ENCODE measurements at places on chromosomes 5 and 9. TPM values are rescaled to one million over a fixed set of nuclear protein-coding genes. Genes with fewer than 3 reads are reported as not detected.

DNA sequence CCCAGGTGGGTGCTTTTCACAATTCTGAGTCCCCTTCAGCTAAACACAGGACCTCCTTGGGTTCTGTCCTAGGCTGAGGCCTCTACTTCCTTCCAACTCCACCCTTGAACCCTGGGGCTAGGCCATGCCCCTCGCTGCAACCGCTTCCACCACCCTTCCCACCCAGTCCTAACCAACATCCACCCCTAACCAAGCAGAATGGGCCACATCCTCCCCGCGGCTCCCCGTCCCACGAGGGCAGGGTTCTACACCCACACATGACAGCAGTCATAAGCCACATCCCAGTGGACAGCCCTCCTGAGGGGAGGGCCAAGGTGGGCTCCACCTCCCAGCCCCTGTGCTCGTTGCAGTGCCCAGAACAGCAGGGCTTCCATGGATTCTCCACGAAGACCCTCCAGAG is 65.8 kb downstream of the SHB start:
- H3K4me3 ChIP-seq = no peak overlapping the region
- H3K4me1 ChIP-seq = peaks cover 53% of the 10 kb centered on the region
- H3K36me3 ChIP-seq = no peaks in the 10 kb centered on the region

- H3K27me3 ChIP-seq = no peaks in the 10 kb centered on the region
- H3K27ac ChIP-seq = no peak overlapping the region
- DNase-seq = no peak
- H3K4me3 ChIP-seq = no peak overlapping the region
- H3K36me3 ChIP-seq = no peaks in the 10 kb centered on the region
Observed at GRCh38 chr5:174371600-174372094, 326.1 kb downstream of the NSG2 start.

DNA sequence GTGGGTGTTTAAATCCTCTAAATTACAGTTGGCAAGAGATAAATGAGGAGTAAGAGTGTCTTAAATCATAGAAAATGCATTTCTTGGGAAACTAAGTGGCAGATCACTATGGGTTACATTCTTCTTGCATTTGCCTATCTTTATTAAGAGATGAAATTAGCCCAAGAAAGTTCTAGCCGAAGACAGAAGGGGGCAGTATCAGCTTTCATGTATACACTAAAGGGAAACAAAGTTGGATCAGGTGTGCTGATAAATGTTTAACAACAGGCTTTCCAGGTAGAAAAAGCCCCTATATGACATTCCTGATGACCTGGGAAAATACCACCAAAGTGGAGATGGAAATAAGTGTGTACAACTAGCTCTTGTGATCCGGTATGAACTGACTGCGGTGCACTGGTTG is 81.9 kb upstream of the TLR4 start:
- no peaks in the 10 kb centered on the region for H3K4me1 ChIP-seq
- no peak overlapping the region for H3K4me3 ChIP-seq
- no peak overlapping the region for H3K27ac ChIP-seq
- no peak for DNase-seq
- no peaks in the 10 kb centered on the region for H3K27me3 ChIP-seq

GRCh38 chr9:131469356-131469755 is 33.4 kb upstream of the POMT1 start:
- no peaks in the 10 kb centered on the region for H3K27me3 ChIP-seq
- H3K4me1 ChIP-seq = no peaks in the 10 kb centered on the region
- H3K4me3 ChIP-seq = no peak overlapping the region
- H3K36me3 ChIP-seq = peaks cover 100% of the 10 kb centered on the region

DNA sequence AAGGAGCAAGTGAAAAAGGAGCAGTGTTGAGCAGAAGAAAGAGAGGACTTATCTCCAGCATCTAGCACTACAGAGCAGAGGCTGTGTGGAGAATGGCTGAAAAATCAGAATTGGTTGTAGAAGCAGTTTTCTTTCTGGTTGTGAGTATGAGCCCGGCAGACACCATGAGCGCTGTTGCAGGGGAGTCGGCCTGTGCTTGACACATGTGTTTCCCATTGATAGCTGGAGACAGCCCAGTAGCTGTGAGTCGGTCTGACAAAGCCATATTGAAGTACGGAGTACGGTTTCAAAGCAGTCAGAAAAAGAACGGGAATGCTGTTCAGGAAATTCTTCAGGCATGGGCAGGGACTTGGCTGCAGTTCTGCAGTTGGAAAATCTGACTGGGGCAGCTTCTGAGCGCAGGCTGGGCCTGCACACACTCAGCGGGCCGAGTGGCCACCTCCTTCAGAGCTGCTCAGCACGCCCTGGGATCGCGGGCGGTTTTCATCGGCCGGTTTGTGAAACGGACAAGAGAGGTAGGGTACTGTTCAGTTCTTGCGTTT is at the start of gene SGCD:
SGCD (plus strand) TSS at position 447 of the 542 bp plus-strand sequence.
- DNase-seq = peak; percentile 73
- H3K36me3 ChIP-seq = no peaks in the 10 kb centered on the region
- H3K4me3 ChIP-seq = peak within 1 kb of the TSS; percentile 44
- no peaks in the 10 kb centered on the region for H3K27me3 ChIP-seq
- H3K4me1 ChIP-seq = no peaks in the 10 kb centered on the region
- peak within 1 kb of the TSS; percentile 59 for H3K27ac ChIP-seq

- H3K27me3 ChIP-seq = no peaks in the 10 kb centered on the region
- H3K4me1 ChIP-seq = no peaks in the 10 kb centered on the region
- H3K27ac ChIP-seq = no peak overlapping the region
- no peaks in the 10 kb centered on the region for H3K36me3 ChIP-seq
- no peak for DNase-seq
Observed at GRCh38 chr9:113641100-113641885, 177.8 kb downstream of the RGS3 start.

DNA sequence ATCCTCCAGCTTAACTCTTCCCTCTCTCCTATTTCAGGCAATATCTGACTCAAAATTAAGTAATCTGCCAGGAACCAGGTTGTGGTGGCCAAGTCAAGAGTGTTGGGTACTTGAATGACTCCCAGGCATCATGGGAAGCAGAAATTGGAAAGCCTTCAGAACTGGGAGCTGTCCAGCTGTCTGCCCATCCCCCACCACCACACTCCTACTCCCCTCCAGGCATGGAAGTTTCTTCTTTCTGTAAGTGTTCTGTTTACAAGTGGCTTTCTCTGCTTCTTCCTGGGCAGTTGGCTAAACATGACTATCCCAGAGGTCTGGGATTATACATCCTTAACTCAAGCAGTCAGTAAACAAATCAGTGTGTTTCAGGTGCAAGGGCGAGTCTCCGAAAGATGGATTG is 14.6 kb upstream of the PBX3 start:
- no peaks in the 10 kb centered on the region for H3K4me1 ChIP-seq
- no peak for DNase-seq
- H3K27me3 ChIP-seq = no peaks in the 10 kb centered on the region
- no peaks in the 10 kb centered on the region for H3K36me3 ChIP-seq
- H3K4me3 ChIP-seq = no peak overlapping the region

GRCh38 chr9:20790721-20791120 is 106.7 kb downstream of the FOCAD start:
- H3K27ac ChIP-seq = no peak overlapping the region
- no peak overlapping the region for H3K4me3 ChIP-seq
- H3K27me3 ChIP-seq = no peaks in the 10 kb centered on the region
- H3K4me1 ChIP-seq = no peaks in the 10 kb centered on the region
- no peak for DNase-seq

DNA sequence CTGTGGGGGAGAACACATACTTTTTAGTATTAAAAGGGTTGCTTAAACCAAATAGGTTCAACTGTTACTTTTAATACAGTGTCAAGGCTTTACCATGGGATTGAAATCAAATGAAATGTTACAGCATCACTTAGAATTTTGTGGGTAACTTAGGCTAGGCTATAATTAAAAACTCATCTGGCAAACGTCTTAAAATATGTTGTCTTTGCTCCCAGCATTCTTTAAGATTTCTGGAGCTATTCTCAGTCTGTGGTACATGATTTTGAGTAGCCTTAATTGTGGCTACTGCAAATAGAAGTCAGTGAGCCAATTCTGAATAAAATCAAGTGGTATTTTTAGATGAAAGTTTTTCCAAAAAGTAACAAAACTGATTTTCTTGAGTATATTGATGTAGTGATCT is 30.7 kb downstream of the UHRF2 start:
- H3K36me3 ChIP-seq = no peaks in the 10 kb centered on the region
- DNase-seq = no peak
- no peak overlapping the region for H3K27ac ChIP-seq

DNA sequence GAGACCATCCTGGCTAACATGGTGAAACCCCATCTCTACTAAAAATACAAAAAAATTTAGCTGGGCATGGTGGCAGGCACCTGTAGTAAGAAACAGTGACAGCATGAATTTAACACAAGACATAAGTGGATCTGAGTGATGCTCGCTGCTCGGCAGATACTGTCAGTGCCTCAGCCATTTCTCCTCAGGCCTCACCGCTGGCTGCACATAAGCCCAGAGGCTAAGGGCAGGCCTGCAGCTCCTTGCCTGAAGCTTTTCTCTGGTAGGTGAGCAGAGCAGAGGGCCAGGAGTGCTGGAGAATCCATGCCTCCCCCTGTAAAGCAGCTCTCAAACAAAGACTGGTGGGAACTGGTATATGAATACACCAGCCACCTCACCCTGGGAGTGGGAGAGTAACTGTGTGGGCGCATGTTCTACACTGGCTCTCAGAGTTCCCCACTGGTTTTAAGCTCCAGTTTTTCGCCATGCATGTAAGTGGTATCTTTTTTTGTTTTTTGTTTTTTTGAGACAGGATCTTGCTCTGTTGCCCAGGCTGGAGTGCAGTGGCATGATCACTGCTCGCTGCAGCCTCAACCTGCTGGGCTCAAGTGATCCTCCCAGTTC is 10.3 kb upstream of the CD72 start:
- H3K4me3 ChIP-seq = no peak overlapping the region
- no peaks in the 10 kb centered on the region for H3K27me3 ChIP-seq
- H3K36me3 ChIP-seq = no peaks in the 10 kb centered on the region
- H3K27ac ChIP-seq = no peak overlapping the region

GRCh38 chr9:101618698-101619097 is 23.9 kb upstream of the PPP3R2 start:
- no peak overlapping the region for H3K4me3 ChIP-seq
- DNase-seq = no peak
- H3K4me1 ChIP-seq = no peaks in the 10 kb centered on the region
- no peak overlapping the region for H3K27ac ChIP-seq
- no peaks in the 10 kb centered on the region for H3K36me3 ChIP-seq
- no peaks in the 10 kb centered on the region for H3K27me3 ChIP-seq

- H3K27ac ChIP-seq = no peak overlapping the region
- DNase-seq = no peak
- H3K27me3 ChIP-seq = no peaks in the 10 kb centered on the region
- no peaks in the 10 kb centered on the region for H3K36me3 ChIP-seq
Observed at GRCh38 chr5:112691339-112691680, 46.4 kb upstream of the APC start.

DNA sequence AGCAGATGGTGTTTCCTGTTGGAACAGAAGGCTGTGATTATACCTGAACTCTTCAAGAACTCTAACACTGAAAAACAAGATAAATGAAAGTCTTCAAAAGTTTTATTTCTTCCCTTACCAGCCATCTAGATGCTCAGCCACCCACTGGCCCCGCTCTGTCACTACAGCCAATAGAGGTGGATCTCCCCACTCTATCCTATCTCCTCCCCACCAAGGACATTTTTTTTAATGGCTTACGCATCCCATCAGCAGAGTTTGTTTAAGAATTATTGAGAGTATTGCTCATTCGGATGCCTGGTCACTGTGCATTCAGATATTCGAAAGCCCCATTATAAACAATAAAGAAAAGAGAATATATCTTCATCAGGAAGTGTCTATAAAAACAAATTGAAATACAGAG is 159.4 kb downstream of the RASEF start:
- no peak overlapping the region for H3K27ac ChIP-seq
- H3K27me3 ChIP-seq = no peaks in the 10 kb centered on the region
- no peak for DNase-seq
- no peaks in the 10 kb centered on the region for H3K4me1 ChIP-seq

DNA sequence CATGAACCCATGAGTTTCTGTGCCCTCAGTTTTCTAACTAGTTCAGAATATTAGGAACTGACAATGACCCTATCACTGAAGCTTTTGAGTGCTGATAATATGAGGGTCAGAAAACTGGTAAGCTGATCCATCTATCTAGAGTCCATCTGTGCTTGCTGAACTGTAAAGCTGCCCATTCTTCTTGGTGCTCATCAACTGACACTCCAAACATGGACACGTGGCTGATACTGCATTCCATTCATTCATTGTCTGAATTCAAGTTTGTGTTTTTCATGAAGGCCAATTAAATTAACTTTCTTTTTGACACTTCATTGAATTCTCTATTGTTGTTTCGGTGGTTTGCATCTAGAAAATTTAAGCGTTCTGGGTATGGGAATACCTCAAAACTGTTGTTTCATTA is 17.6 kb downstream of the NREP start:
- no peak overlapping the region for H3K4me3 ChIP-seq
- H3K27ac ChIP-seq = no peak overlapping the region
- H3K36me3 ChIP-seq = no peaks in the 10 kb centered on the region
- no peaks in the 10 kb centered on the region for H3K27me3 ChIP-seq

- no peak overlapping the region for H3K4me3 ChIP-seq
- H3K36me3 ChIP-seq = peaks cover 13% of the 10 kb centered on the region
- H3K27ac ChIP-seq = no peak overlapping the region
- H3K4me1 ChIP-seq = no peaks in the 10 kb centered on the region
Observed at GRCh38 chr9:112125951-112126388, 49.1 kb downstream of the SUSD1 start.

DNA sequence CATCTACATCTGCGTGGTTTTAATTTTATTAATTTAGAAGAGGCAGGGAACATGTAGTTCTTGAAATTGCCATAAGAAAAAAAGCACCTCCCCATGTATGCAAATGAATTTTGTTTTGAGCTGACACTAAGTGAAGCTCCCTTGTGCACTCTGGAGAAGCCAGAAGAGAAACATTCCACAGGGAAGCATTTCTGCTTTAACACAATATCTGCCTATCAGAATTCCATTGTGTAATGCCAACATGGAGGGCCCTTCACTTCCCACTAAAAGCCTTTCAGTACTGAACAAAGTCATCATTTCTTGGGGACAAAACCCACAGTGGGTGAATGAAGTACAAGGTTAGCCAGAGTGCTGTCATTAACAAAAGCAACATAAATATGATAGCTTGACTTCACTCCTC is 59.7 kb downstream of the PRELID2 start:
- peaks cover 6% of the 10 kb centered on the region for H3K4me1 ChIP-seq
- H3K4me3 ChIP-seq = no peak overlapping the region
- no peak for DNase-seq
- no peaks in the 10 kb centered on the region for H3K36me3 ChIP-seq

- H3K27me3 ChIP-seq = no peaks in the 10 kb centered on the region
- no peaks in the 10 kb centered on the region for H3K36me3 ChIP-seq
- H3K27ac ChIP-seq = peak overlapping the region; percentile 68
- H3K4me3 ChIP-seq = peak overlapping the region; percentile 21
Observed at GRCh38 chr9:91211919-91212318, 149.8 kb downstream of the AUH start.

- H3K4me1 ChIP-seq = peaks cover 8% of the 10 kb centered on the region
- no peak overlapping the region for H3K27ac ChIP-seq
- H3K36me3 ChIP-seq = no peaks in the 10 kb centered on the region
- no peak for DNase-seq
Observed at GRCh38 chr9:127360829-127361228, 36.1 kb upstream of the SLC2A8 start.

Gene CBY3
- total RNA-seq = not detected

Gene QRFP
- not detected for total RNA-seq

Gene CCDC192
- total RNA-seq = not detected

Gene TLE4
- total RNA-seq = 37.1 TPM

Gene FOXD4L5
- total RNA-seq = 0.41 TPM

Gene CRAT
- 22.8 TPM for total RNA-seq

Gene SMAD5
- 52.7 TPM for total RNA-seq

Gene FOXD1
- total RNA-seq = 1.2 TPM

Gene PCDHB9
- total RNA-seq = 2.5 TPM

Gene SOHLH1
- not detected for total RNA-seq

Gene LURAP1L
- total RNA-seq = 32.3 TPM

Gene NRG2
- 1.4 TPM for total RNA-seq
